Suppressor macrophage treated with lipopolysaccharide for 4 hours (primary cell): ENCODE measurements at places on chromosomes 7 and 10.
A peak's percentile ranks its signal among the peaks of the same experiment; 100 is the strongest.

- DNase-seq = peak; percentile 87
Observed at GRCh38 chr7:2018569-2019460, 213.9 kb downstream of the MAD1L1 start.

DNA sequence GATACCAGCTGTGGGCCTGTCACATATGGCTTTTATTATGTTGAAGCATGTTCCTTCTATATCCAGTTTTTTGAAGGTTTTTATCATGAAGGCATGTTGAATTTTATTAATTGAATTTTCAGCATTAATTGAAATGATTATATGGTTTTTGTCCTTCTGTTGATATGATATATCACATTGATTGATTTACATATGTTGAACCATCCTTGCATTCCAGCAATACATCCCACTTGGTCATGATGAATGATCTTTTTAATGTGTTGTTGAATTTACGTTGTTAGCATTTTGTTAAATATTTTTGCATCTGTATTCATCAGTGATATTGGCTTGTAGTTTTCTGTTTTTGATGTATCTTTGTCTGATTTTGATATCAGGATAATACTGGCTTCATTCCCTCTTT, 21.2 kb downstream of the PRSS37 start:
- DNase-seq = no peak

- DNase-seq = no peak
Observed at GRCh38 chr10:57830877-57831560, 436.7 kb downstream of the IPMK start.

DNA sequence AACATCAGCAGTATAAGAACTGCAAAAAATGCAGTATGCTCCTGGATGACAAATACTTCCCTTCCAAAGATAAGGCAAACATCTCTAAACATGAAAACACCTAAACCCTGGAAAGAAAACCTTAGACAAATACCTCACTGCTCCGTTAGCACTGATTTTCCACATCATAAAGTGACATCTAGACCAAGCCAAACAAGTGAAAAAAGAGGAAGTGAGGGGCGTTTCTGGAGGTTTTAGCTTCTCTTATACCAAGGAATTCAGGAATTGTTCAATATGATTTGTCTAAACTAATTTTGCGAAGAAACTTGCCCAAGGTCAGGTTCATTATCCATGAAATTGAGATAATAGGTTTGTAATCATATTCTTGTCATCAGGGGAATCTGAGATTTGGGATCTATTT, 279.7 kb downstream of the ADRA2A start:
- peak; percentile 1 for DNase-seq
